ENCODE measurements at places on chromosomes 4 and X. TPM values are rescaled to one million over a fixed set of nuclear protein-coding genes. Genes with fewer than 3 reads are reported as not detected.

HELT gene
- not detected for total RNA-seq

EVC2 gene
- total RNA-seq: 12.2 TPM

PLXNB3 gene
- 4.6 TPM for total RNA-seq

DMP1 gene
- total RNA-seq: not detected

NEUROG2 gene
- not detected for total RNA-seq

GPR34 gene
- total RNA-seq: not detected

ANOS1 gene
- 1.1 TPM for total RNA-seq

RPA4 gene
- 1.9 TPM for total RNA-seq

MAOB gene
- under 0.01 TPM for total RNA-seq

SLC26A1 gene
- 0.22 TPM for total RNA-seq

MAML3 gene
- 12.3 TPM for total RNA-seq

GC gene
- total RNA-seq: not detected

GPR143 gene
- total RNA-seq: 0.43 TPM

ACOT9 gene
- total RNA-seq: 52.7 TPM

SHROOM4 gene
- total RNA-seq: 0.44 TPM

LRCH2 gene
- 13.1 TPM for total RNA-seq

BEND2 gene
- total RNA-seq: not detected

ZCCHC18 gene
- 0.29 TPM for total RNA-seq

CD40LG gene
- total RNA-seq: not detected

PNMA3 gene
- total RNA-seq: not detected

F8A3 gene
- total RNA-seq: 2.3 TPM

DAPP1 gene
- total RNA-seq: not detected

ZNF81 gene
- 3.5 TPM for total RNA-seq

BEX4 gene
- total RNA-seq: 3.6 TPM

ZDHHC15 gene
- total RNA-seq: not detected

EMCN gene
- total RNA-seq: not detected

All from placental pericyte (primary cell).